NCI-H460 (cell line): ENCODE measurements at places on chromosomes 6 and 20. TPM values are rescaled to one million over a fixed set of nuclear protein-coding genes. Genes with fewer than 3 reads are reported as not detected.

The NNAT gene
- not detected in 2 replicates for total RNA-seq

DNA sequence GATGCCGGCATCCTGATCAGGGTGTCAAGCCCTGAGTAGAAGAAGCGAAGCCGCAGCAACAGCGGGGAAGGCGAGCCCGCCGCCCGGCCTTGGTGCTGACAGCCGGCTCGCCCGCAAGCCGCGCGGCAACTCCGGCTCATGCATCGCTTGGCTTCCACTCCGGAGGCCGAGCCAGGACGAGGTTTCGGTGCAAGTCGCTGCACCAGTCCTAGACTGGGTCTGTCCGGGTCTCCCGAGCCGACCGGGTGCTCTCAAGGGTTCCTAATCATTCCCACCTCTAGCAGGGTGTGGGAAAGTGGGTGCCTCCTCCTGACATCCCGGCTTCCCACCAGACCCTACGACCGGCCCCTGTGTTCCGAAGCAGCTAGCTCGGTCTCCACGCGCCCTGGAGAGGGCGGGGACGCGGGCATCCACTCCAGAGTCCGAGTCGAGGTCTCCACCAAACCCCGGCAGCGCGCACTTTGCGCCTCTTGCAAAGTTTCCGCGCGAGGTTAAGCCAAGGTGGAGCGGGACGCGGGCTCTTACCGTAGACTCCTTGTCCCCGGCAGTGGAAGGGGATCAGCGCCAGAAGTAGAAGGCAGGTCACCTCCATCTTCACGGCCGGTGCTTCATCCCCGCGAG lies 1.4 kb downstream of the MDGA1 start:
- DNase-seq, result no peak

The MATN4 gene
- not detected in 2 replicates for total RNA-seq

GRCh38 chr6:37429352-37429750 lies 3.7 kb upstream of the CMTR1 start:
- no peak for DNase-seq

DNA sequence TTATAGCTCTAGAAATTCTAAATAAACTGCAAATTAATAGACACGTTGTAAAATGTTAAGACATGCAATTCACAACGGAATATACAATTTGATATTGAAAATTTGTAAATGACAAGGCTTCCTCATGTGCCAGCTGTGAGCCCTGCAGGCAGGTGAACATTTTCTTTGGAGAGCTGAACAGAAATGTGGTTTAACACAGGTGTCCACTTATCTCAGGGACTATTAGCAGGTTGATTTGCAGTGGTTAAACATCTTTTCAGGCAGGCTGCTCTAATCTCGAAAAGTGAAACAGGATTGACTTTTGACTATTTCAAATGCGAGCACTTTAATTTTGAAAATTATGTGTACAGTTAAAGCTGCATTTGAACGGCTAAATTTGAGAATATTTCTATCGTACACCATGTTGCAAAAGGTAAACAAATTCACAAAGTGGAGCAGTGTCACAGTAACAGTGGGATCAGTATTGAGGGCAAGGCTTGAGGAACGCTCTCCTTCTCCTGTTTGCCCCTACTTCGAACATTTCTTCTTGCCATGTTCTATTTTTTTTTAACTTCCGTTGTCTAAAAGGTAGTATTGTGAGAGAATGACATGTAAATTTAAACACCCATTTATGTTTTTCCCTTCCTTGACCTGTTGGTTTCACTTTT lies 210.8 kb downstream of the CDKAL1 start:
- DNase-seq, result no peak
